Kidney capillary endothelial cell (primary cell): ENCODE measurements at places on chromosomes 12 and 14.

DNA sequence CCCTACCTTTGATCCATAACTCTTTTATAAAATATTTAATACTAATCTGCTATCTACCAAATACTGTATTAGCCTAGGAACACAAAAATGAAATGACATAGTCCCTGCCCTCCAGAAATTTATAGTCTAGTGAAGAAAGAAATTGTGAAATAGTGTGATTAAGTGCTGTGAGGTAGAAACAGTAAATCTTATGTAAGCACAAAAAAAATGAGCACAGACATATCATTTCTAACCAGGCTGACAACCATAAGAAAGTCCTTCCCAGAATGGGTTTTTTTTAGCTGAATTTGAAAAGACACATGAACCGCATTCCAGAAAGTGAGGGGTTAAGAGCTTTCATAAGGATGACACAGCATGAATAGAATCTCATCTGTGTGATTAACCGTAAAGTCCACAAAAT, 145.9 kb downstream of the SOX5 start:
- no peak for DNase-seq

- peak; percentile 96 for DNase-seq
Measured at GRCh38 chr12:51905471-51906429, 1.6 kb upstream of the ACVRL1 start.

- DNase-seq, result no peak
Measured at GRCh38 chr12:20125276-20125798, 243.0 kb upstream of the PDE3A start.

GRCh38 chr14:77026166-77026929, 2.2 kb downstream of the IRF2BPL start:
- DNase-seq, result peak; percentile 22

- peak; percentile 59 for DNase-seq
Measured at GRCh38 chr12:78886719-78887407, 22.3 kb downstream of the SYT1 start.

DNA sequence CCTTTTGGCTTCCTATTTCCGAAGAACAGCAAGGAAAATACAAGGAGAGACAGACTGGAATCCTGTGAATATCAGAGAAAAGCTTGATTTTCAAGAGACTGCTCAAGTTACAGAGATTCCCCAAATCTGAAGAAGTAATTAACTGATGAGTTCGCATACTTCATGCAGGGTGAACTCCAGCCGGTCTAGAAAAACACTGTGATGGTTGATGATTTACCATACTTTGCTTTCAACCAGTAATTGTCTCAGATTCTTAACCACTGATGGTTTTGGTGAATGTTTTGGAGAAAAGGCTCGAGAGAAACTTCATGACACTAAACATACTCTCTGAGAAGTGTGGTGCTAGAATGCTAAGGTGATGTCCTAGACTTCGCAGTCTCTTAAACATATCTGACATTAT, 4.4 kb upstream of the PLXNC1 start:
- DNase-seq, result no peak

DNA sequence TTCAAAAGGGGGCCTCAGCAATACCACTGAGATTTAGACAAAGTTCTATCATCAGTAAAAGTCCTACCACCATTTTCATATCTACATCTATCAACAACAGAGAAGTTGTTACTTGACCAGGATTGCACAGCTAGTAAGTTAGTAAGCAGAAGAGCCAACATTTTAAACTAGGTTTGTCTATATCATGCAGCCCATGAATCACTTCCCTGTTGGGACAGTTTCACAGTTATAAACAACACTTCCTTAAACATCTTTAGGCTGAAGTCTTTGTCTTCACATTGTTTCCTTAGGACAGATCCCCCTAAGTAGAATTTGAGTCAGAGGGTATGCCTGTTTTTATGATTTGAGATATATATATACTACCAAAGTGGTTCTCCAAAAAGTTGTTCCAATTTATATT, 68.5 kb downstream of the DAO start:
- peak; percentile 11 for DNase-seq

DNA sequence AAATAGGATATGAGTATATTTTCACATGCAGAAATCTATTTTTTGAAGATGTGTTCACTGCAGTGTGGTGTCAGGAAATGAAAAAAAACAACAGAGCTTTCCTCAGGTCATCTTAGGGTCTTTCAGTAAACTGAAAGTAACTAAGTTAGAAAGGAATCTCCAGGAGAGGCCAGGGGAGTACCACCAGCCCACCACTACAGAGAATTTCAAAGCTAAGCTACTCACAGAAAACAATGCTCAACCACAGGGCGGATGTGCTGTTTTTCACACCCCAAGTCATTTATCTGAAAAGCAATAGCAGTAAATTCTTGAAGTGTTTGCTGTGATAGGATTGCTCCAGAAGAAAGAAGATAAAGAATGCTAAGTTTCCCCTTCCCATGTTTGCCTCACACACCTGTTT, 79.0 kb downstream of the IFNG start:
- no peak for DNase-seq

- no peak for DNase-seq
Measured at GRCh38 chr12:49966511-49967041, 4.9 kb downstream of the AQP5 start.

- no peak for DNase-seq
Measured at GRCh38 chr12:113633678-113634332, 162.1 kb upstream of the LHX5 start.

- no peak for DNase-seq
Measured at GRCh38 chr14:96940009-96940408, 142.8 kb downstream of the VRK1 start.

- DNase-seq, result no peak
Measured at GRCh38 chr14:104319491-104320241, 181.3 kb downstream of the KIF26A start.

DNA sequence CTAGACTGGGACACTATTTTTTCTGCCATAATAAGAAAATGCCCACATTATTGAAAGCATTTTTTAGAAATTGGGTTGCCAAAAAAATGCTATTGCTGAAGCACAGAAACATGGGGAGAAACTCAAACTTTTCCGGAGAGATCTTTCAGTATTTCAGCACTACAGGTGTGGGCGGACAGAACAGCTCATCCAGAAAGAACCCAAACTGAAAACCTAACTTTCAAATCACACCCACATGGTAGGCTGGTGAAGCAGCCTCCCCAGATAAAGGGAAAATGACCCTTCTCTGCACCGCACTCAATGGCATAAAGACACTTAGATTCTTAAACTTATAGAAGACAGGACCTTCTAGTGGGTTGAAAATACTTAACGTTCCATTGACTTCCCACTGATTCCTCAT, 62.3 kb upstream of the TMPO start:
- DNase-seq, result no peak

DNA sequence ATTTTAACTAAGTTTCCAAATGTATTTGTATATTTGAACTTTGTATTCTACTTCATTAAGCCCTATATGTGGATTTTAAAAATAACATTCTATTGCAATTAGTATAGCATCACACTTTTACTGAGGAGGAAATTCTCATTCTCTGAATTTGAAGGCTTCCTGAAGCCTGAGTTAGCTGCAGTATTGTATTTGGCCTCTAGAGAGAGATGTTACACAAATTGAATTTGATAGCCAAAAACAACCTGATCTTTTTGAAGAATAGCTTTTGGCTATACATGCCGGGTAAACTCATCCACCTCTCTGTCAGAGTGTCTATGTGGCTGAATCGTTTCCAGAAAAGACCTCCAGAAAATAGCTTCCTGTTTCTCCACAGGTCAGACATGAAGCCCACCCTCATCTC, 316.5 kb upstream of the OR4E1 start:
- DNase-seq, result no peak

GRCh38 chr12:131131077-131131807, 177.5 kb downstream of the ADGRD1 start:
- DNase-seq, result no peak

- DNase-seq, result no peak
Measured at GRCh38 chr14:55332654-55333570, 61.7 kb downstream of the FBXO34 start.

DNA sequence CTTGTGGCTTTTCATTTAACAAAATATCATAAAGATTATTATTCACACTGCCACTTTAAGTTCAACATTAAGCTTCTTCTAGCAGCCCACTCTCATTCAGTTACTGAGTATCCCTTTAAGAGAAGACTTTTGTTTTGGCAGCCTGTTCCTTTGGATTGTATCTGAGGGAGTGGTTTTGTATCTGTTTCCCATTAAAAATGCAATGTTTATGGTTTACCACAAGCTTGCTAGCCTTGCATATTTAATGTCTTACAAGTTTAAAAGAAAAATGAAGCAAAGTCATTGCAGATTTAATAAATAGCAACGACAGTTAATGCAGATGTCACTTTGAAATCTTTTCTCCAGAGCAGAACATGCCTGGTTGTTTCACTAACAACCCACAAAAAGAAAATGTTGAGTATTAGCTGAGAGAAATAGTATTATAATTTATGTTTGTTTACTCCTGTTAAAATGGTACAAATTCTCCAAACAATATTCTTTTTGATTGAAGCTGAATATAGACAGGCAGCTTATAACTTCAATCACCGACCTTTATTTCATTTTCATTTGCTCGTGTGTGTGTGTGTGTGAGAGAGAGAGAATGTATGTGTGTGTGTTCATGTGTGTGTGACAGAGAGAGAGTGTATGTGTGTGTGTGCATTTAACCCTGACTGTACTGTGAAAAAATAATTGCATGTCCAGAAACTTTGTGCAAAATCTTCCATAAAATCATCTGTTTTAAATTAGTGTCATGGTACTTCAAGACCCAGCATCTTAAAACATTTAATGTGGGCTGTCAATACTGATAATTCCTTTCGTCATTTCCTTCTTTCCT, 1.8 kb downstream of the DCN start:
- DNase-seq, result no peak

DNA sequence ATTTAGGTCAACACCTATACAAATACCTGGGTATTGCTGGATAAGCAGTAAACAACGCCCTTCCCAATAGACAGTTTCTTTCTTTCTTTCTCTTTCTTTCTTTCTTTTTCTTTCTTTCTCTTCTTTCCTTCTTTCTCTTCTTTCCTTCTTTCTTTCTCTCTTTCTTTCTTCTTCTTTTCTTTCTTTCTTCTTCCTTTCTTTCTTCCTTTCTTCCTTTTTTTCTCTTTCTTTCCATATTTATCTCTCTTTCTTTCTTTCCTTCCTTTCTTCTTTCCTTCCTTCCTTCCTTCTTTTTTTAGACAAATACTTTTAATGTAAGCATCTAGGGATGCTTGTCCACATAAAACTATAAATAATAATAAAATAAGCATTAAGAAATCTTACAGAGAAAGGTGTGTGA, 123.2 kb downstream of the KCNK10 start:
- no peak for DNase-seq

DNA sequence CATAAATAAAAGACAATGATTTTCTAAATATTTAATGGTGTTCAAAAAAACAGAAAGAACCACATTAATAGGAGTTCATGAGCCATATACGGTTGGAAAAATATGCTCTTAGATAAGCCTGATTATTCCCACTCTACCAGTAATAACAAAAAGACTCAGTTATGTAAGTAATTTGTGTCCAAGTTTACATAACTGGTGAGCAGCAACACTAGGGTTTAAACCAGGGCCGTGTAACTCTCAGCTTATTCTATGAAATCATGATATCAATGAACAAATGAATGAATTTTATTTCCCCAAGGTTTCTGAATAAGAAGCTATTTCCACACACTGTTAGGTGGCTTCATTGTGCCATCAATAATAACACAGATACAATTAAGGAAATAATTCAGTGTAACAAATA, 98.3 kb downstream of the GARIN6 start:
- no peak for DNase-seq

- DNase-seq, result no peak
Measured at GRCh38 chr14:49732896-49733295, 35.1 kb upstream of the KLHDC2 start.

GRCh38 chr14:25680934-25681333, 631.0 kb upstream of the STXBP6 start:
- DNase-seq, result no peak

DNA sequence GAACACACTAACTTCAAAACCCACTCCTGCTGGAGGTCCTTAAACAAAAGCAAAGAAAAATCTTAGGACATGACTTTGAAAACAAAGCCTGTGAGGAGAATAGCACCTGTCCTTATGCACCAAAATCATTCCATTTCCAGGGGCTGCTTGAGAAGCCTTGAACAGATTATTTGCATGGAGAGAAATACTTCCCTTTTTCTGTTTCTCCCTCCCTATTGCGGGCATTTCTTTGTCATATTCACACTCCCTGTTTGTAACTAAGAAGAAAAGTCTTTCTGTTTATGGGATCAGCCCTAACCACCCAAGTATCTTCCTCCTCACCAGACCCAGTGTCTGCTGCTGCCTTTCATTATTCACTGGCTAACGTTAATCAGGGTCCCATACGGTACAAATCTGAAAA, 218.8 kb downstream of the DPF3 start:
- DNase-seq, result no peak

GRCh38 chr12:106123551-106124081, 15.1 kb downstream of the NUAK1 start:
- no peak for DNase-seq

- DNase-seq, result peak; percentile 27
Measured at GRCh38 chr12:105226219-105226618, 9.8 kb downstream of the APPL2 start.

DNA sequence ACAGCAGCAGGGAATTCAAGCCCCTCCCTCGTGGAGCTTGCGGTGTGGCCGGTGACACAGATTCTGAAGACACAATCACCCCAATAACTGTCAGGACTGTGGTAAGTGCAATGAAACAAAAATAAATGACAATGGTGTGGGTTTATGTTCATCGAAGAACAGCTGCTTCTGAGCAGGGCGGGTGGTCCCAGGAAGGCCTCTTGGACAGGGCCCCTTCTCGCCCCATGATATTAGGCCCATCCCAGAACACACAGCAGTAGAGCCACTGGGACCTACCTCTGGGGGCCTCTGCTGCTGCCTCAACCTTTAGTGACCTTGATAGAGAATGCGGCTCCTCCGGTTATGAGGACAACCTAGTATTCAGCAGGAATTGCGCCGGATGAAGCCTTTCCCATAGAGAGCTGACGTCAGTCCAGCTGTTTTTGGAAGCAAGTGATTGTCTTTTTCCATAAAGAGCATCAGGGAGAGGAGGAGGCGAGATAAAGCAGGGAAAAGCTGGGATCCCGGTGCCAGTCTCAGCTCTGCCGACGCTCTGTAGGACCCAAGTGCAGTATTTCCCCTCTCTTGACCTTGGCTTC, 84.1 kb upstream of the BCL11B start:
- no peak for DNase-seq

DNA sequence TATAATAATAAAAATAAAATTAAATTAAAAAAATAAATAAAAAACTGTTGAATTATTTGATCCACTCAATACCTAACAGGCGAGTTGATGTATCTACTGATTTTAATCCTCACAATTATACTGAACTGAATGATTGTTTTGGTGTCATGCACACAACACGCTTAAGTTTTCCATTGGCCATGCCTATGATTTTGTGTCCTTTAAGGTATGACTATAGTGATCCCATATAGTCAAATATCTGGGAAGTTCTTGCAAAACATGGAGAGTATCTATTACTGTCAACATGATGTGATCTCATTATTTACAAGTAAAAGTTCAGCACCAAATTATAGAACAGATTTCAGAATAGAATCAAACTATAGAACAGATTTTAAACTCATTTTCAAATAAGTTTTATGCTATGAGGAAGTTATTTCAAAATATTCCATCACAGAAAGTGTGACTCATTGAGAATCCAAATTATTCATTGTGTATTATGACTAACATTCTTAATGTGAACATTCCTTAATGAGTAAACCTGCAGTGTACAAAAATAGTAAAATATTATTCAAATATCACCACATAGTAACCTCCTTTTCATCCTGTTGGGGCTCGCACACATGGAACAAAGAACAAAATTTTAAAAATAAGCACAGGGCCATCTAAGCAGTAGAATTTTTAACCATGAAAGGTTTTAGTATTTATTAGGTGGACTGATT, 190.4 kb downstream of the SLC25A21 start:
- peak; percentile 45 for DNase-seq

- DNase-seq, result no peak
Measured at GRCh38 chr12:116897476-116897875, 13.3 kb upstream of the FBXW8 start.
